Mesothelial cell of epicardium (in vitro differentiated cells): ENCODE measurements at places on chromosomes 3 and 15.

GRCh38 chr15:78750566-78750965, 60.7 kb downstream of the ADAMTS7 start:
- H3K36me3 ChIP-seq: no peaks in the 10 kb centered on the region
- peak overlapping the region; percentile 48 for H3K4me3 ChIP-seq
- no peak overlapping the region for H3K27ac ChIP-seq

- DNase-seq: no peak
- peaks cover 25% of the 10 kb centered on the region for H3K27me3 ChIP-seq
- no peaks in the 10 kb centered on the region for H3K4me1 ChIP-seq
- H3K4me3 ChIP-seq: no peak overlapping the region
- H3K27ac ChIP-seq: no peak overlapping the region
These were observed 11.0 kb upstream of the PLXNA1 start for GRCh38 chr3:126971891-126972351.

GRCh38 chr15:57321485-57321884, 54.8 kb upstream of the CGNL1 start:
- DNase-seq: no peak
- H3K27ac ChIP-seq: no peak overlapping the region
- H3K27me3 ChIP-seq: no peaks in the 10 kb centered on the region
- no peaks in the 10 kb centered on the region for H3K36me3 ChIP-seq

DNA sequence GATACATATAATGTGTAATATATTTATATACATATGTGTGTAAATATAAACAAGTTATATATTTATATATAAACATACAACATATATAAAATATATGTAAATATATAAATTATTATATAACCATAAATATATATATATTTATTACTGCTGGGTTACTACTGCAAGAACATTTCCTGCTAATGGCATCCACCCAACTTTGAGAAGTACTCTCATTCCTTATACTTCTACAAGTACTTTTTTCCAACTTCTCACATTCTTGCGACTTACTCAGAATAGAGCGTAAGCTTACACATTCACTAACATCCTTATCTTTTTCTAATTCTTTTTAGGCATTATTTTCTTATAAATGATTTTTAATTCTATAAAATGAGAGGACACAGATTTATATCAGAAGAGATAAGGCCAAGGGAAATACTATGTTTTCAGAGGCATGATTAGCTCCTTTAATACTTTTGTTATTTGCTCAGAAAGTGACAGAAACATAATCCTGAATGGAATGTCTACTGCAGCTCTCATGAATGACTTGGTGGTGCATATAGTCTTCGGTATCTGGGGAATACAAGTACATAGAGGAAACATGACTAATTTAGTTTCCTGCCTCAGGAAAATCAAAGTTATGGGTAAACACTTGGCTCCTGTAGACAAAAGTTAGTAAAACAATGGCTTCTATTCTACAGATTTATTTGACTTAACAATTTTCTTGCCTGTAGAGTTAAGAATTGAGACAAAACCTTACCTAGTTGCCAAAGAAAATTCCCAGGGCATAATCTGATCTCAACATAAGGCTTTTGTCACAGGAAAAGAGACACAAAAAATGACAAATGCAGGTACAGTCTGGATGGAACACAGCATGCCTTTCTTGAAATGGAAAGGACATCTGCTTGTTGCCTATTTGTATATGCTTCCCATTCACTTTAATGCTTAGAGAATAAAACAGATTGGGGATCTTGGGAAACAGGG, 453.9 kb downstream of the SQOR start:
- H3K4me1 ChIP-seq: peaks cover 8% of the 10 kb centered on the region
- no peaks in the 10 kb centered on the region for H3K36me3 ChIP-seq
- no peak for DNase-seq
- H3K27me3 ChIP-seq: peaks cover 4% of the 10 kb centered on the region
- no peak overlapping the region for H3K27ac ChIP-seq

DNA sequence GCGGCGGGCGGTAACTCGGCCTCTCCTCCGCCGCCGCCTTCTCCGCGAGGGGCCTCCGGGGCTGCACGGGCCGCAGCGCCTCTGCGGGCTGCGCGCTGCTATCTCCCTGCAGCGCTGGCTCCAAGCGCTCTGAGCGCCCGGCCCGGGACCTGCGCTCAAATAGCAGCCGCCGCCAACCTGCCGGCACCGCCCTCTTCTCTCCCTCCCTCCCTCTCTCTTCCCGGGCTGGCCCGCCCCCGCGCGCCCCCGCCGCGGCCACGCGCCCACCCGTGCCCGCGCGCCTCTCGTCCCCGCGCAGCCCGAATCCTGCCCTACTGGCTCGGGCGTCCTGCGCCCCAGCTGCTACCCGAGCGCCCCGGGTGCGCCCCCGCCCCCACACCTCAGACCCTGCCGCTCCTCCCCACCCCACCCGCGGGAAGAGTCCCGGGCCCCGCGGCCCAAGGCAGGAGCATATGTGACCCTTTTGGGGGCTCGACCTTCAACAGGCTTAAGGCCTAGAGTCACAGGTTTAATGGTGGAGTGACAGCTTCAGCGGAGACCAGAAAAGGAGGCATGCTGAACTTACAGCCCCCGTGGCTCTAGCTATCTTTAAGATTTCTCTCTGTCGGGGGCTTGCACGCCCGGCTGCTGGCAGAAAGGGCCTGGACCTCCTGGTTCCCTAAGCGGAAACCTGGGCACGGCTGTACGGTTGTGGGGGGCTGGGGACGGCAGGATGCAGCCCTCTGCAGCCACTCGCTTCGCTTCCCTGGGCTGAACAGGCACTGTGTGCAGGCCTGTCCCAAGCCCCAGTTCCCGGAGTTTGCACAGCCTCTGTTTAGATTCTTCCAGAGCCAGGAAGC, at the start of gene CACNA2D2:
CACNA2D2 (minus strand) TSS at position 131 of the 839 bp plus-strand sequence. CDS start 211 bp downstream, outside the sequence.
- H3K27me3 ChIP-seq: peaks cover 75% of the 10 kb centered on the region
- peaks cover 5% of the 10 kb centered on the region for H3K4me1 ChIP-seq
- no peak within 1 kb of the TSS for H3K27ac ChIP-seq
- H3K36me3 ChIP-seq: no peaks in the 10 kb centered on the region
- DNase-seq: peak; percentile 79

- DNase-seq: no peak
- peaks cover 55% of the 10 kb centered on the region for H3K4me1 ChIP-seq
- H3K4me3 ChIP-seq: no peak overlapping the region
- H3K36me3 ChIP-seq: peaks cover 2% of the 10 kb centered on the region
- no peak overlapping the region for H3K27ac ChIP-seq
These were observed 5.7 kb downstream of the CISH start for GRCh38 chr3:50605901-50606326.

DNA sequence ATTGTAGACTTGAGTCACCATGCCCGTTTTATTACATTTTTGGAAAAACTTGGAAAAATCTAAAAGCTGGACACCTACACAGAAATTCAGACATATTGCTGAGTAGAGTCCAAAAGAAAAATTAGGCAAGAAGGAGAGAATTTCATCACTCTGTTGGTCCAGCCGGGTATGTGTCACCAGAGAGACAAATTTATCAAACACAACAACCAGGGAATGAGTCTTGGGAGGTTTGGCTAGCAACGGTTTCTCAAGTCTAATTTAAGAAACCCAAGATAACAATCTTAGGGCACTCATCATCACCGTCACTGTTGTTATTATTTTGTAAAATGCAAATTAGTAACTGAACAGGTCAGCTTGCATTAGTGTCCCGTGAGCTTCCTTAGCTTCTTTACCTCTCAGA, 197.5 kb upstream of the C2CD4B start:
- no peaks in the 10 kb centered on the region for H3K36me3 ChIP-seq
- no peak overlapping the region for H3K27ac ChIP-seq
- no peaks in the 10 kb centered on the region for H3K27me3 ChIP-seq
- H3K4me3 ChIP-seq: no peak overlapping the region
- no peak for DNase-seq
- peaks cover 5% of the 10 kb centered on the region for H3K4me1 ChIP-seq

DNA sequence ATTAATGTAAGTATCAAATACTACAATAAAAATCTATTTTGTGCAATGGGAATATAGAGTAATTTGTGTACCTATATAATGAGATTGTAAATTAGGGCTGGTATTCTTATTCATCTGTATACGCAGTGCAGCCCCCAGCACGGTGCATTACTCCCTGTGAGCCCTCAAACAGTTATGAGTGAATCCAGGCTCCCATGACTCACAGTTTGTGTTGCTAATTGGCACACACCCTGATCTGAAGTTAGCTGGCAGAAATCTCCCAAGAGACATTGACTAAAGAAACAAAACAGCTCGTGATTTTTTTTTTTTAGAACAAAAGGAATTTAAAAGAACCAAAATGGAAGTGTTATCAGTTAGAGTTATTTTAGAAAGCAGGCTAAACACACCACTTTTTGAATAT, 15.7 kb downstream of the GK5 start:
- H3K4me3 ChIP-seq: no peak overlapping the region
- peaks cover 47% of the 10 kb centered on the region for H3K36me3 ChIP-seq
- no peaks in the 10 kb centered on the region for H3K27me3 ChIP-seq
- peak overlapping the region; percentile 31 for H3K27ac ChIP-seq
- DNase-seq: no peak

- no peaks in the 10 kb centered on the region for H3K27me3 ChIP-seq
- no peaks in the 10 kb centered on the region for H3K36me3 ChIP-seq
- no peaks in the 10 kb centered on the region for H3K4me1 ChIP-seq
- no peak for DNase-seq
- no peak overlapping the region for H3K27ac ChIP-seq
These were observed 368.0 kb downstream of the NAALADL2 start for GRCh38 chr3:175227126-175227525.

DNA sequence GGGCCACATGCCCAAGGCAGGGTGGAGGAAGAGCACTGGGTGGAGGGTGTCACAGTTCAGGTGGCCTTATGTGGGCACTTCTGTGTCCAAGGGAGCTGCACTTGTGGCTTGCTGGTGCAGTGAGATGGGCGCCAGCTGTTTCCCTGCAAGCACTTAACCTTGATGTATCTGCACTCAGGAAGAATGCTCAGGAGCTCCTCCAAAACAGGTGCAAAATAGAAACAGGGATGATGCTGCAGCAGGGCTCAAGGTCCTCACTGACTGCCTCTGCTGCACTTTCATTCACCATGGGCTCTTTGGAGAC, 151.3 kb downstream of the CADPS start:
- no peaks in the 10 kb centered on the region for H3K4me1 ChIP-seq
- H3K27ac ChIP-seq: no peak overlapping the region
- H3K27me3 ChIP-seq: peaks cover 59% of the 10 kb centered on the region

DNA sequence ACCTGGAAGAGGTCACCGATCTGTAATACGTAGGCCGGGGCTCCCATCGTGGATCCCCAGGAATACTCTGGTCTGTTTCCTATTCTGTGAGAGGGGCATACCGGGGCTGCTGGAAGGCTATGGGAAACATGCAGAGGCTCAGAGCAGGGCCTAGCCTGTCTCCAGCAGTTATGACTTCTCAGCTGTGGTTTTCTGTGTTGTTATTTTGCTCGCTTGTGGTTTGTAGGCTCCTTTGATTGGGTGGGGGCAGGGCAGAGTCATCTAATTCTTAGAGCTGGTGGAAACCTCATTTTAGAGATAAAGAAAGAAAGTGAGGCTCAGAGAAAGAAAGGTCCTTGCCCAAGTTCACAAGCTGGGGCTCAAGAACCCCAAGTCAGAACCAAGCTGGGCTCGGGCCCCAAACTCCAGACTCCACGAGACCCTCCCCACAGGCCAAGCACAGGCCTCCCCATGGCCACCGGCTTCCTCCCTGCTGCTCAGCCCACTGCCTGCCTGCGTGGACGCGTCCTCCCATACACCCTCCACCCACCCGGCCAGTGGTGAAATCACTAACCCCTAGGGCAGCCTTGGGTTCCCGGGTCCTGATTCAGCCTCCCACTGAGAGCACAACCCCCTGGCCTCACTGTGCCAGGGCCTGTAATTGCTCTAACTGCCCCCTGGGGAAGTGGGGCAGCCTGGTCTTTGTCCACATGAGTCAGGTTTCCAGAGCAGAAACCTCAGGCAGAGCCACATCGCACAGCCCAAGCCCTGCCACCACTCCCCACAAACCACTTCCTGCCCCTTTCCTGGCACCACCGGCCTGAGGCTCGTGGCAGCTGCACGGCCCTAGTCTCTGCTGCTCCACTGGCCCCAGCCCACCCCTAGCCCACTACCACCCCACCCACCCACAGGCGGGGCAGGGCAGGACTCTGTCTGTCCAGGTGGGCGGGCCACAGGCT, 270.8 kb downstream of the UACA start:
- no peak for DNase-seq
- peaks cover 62% of the 10 kb centered on the region for H3K27me3 ChIP-seq
- peak overlapping the region; percentile 16 for H3K27ac ChIP-seq
- peaks cover 49% of the 10 kb centered on the region for H3K4me1 ChIP-seq
- H3K36me3 ChIP-seq: no peaks in the 10 kb centered on the region
- no peak overlapping the region for H3K4me3 ChIP-seq

DNA sequence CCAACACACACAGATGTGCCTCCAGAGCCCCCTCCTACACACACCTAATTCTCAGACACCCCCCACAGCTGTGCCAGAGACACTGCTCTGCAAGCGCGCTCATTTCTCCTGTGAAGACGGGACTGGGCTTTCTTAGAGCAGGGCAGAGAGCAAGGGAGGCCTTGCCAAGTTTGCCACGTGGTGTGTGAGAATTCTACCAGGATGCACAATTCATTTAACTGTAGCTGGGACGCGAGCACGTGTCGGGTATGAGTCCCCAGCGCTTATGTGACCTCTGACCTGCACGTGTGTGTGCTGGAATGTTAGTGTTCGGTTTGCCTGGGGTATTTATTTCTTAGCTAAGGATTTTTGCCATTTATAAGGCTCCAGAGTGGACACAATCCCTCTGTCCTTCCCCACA, 37.0 kb downstream of the FEM1B start:
- no peak overlapping the region for H3K4me3 ChIP-seq
- no peak for DNase-seq
- peaks cover 32% of the 10 kb centered on the region for H3K4me1 ChIP-seq
- H3K27ac ChIP-seq: no peak overlapping the region
- peaks cover 3% of the 10 kb centered on the region for H3K27me3 ChIP-seq
- no peaks in the 10 kb centered on the region for H3K36me3 ChIP-seq

DNA sequence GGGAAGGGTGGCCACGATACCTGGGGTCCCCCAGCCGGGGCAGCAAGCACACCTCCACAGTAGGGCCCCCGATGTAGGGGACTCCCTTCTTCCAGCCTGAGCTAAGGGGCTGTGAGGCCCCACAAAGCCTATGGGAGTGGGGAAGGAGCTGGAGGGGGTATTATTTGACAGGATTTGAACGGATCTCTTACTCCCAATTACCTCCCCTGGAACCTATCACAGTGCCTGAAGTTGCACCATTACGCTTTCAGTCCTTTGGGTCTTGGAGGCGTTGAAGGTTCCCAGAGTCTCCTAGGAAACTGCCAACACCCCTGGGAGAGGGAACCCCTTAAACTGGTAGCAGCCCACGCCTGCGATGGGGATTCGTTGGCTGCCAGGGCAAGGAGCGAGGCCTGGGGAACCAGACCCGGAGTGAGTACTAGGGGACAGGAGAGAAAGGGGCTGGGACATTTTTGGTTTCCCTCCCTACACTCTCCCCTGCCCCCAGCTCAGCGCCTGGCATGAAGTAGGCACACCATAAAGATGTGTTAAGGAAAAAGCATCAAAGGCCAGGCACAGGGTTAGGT, 409 bp upstream of the LHFPL4 start:
- no peak overlapping the region for H3K4me3 ChIP-seq
- no peak for DNase-seq
- peaks cover 2% of the 10 kb centered on the region for H3K4me1 ChIP-seq
- no peak overlapping the region for H3K27ac ChIP-seq
